ENCODE measurements at places on chromosomes 3 and 15.

DNA sequence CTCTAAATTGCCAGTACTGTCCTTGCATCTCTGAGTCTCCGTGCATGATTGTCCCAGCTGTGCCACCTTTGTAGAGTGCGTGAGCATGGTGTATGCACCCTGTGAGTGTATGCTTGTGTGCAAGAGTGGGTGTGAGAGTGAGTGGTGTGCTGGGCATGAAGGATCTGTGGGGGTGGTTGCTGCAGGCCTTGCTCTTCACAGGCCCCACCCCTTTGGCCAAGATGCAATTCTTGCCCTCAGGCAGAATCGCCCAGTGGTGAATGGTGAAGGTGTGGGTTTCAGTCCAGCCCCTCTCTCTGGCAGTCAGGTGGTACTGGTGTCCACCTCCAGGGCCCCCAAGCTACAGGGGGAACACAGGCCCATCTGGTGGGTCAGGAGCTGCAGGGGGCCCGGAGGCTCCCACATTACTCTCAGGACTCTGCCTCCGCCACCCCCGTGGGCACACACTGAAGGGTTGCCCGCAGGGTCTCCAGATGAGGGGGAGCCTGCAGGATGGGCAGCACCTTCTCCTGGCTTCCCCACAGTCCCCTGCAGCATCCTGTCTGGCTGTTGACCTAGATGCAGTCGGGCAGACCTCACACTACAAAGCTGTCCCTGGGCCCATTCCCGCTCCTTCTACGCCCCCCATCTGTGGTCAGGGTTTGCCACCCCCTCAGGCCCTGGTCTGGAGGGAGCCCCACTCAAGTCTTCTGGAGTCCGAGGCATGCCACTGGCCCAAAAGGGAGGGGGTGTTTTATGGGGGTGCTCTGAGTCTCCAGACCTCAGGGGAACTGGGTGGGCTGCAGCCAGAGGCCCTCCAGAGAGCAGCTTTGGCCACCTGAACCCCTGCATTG, 8.3 kb upstream of the ROPN1B start:
- DNase-seq: no peak

DNA sequence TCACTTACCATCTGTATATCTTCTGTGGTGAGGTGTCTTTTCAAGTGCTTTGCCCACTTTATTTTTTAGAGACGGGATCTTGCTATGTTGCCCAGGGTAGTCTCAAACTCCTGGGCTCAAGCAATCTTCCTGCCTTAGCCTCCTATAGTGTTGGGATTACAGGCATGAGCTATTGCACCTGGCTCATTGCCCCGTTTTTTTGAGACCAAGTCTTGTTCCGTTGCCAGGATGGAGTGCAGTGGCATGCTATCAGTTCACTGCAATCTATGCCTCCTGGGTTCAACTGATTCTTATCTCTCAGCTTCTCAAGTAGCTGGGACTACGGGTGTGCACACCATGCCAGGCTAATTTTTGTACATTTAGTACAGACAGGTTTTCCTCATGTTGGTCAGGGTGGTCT, 52.5 kb upstream of the TTBK2 start:
- DNase-seq: no peak

DNA sequence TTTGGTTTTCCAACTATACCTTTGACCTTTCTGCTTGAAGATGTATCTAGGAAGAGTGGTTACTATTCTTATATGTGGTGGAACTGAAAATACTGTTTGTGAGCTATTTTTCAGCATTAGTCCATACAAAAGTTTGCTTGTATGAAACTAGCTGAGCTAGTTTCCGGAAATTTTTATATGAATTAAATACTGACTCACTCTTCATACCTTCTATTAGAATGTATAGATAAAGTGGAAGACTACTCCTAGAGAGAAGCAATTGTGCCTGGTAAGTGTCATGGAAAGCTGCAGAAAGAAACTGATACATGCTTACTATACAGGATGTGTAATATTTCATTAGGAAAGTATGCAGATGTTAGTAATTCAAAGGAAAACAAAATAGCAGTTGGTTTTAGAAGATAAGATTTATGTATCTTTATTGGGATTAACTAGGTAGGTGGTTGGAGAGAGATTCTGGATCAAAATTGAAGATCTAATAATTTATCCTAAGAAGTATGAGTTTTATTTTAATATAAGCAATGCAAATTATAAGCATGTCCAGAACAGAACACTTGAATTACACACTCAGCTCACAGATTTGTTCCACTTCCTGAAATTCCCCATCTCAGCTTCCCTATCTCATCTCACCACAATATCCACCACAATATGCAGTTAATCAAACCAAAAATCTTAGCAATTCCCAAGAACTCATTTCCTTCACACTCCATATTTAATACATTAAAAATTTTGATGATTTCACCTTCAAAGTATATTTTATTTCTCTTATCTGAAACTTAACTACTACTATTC, 82.8 kb downstream of the BCHE start:
- DNase-seq: no peak

DNA sequence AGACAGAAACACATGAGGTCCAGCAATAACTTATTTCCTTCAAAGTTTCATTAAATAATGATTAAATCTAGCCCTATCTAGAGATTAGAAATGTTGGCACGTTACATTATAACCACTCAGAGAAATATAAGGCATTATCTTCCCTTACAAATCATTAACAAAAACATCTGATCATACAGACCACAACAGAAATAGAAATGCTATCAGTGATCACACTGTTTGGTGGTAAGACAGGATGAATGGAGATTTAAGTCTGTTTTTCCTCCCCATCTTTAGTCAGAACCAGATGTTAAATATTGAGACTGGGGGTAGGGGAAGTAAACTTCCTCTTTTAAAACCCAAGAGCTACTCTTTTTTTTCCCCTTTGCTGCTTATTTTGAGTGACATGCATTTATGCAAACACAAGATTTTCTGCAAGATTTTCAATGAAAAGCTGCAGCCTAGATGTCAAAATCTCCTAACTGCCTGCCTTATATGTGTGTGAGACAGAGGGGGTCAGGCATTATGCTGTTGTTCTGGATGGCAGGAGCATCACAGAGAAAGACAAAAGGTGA, 70.4 kb downstream of the CBLB start:
- DNase-seq: no peak

GRCh38 chr15:77748078-77749064, 115.7 kb upstream of the LINGO1 start:
- DNase-seq: no peak

Measured in GOT3 (cell line).